ENCODE measurements at places on chromosomes 2 and 18. TPM values are rescaled to one million over a fixed set of nuclear protein-coding genes. Genes with fewer than 3 reads are reported as not detected.

The SLC16A14 gene
- 1.5 TPM for total RNA-seq

The TBC1D8 gene
- 0.73 TPM for total RNA-seq

The KDSR gene
- total RNA-seq = 33.8 TPM

The WDPCP gene
- total RNA-seq = 6.5 TPM

The LMAN2L gene
- 7.0 TPM for total RNA-seq

The KCNS3 gene
- total RNA-seq = not detected

The SF3B6 gene
- total RNA-seq = 94.6 TPM

The CENPO gene
- 50.3 TPM for total RNA-seq

Data from T-helper 2 cell treated with Interferon-gamma antibody and Interleukin-4, amounts not matched to agents 100 ng/mL and 5 ng/mL, for 36 hours (primary cell).